Stimulated activated naive B cell treated with anti-CD40 and anti-IgM and Interleukin-4, amounts not matched to agents 10 μg/mL and 1 μg/mL and 100 μg/mL, for 72 hours (primary cell): ENCODE measurements at places on chromosomes 7 and 10.

- no peaks in the 10 kb centered on the region for H3K27me3 ChIP-seq
- DNase-seq: no peak
Observed at GRCh38 chr7:83934118-83934734, 260.4 kb downstream of the SEMA3A start.

DNA sequence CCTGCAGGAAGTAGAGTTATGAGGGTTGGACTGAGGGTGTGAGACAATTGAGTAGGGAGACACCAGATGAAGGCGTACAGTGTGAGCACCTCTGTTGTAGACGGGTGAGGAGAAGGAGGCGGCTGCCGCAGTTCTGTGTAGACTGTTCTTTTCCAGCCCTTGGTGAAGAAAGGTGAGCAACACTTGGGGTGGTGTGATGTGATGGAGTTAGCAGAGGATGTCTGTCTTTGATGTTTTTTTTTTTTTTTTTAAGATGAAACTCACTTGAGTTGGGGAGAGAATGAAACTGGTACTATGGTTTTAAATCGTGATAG lies 42.8 kb upstream of the RNF216 start:
- H3K4me1 ChIP-seq: peaks cover 25% of the 10 kb centered on the region
- DNase-seq: no peak
- H3K36me3 ChIP-seq: no peaks in the 10 kb centered on the region
- H3K27ac ChIP-seq: no peak overlapping the region

DNA sequence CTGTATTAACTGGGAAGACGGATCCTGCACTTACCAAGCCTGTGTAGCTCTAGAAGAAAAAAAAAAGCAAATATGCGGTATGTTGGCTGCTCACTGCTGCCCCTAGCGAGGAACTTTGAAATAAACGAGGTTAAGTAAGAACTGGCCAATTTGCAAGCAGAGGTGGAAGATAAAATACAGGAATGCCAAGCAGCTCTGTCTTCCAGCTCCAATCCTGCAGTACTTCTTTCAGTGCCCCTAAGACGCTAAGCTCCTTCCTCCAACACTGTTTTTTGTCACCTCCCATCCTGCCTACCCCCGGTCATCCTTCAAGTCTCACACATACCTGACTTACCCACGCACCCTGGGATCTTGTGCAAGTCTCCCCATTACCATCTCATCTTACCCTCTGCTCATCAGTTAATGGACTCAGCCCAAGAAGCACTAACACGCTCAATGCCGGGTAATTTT lies 809 bp downstream of the C10orf143 start:
- peaks cover 21% of the 10 kb centered on the region for H3K36me3 ChIP-seq
- peak overlapping the region; percentile 96 for H3K4me3 ChIP-seq
- H3K27me3 ChIP-seq: no peaks in the 10 kb centered on the region
- DNase-seq: peak; percentile 60
- H3K4me1 ChIP-seq: peaks cover 29% of the 10 kb centered on the region
- H3K27ac ChIP-seq: peak overlapping the region; percentile 99

DNA sequence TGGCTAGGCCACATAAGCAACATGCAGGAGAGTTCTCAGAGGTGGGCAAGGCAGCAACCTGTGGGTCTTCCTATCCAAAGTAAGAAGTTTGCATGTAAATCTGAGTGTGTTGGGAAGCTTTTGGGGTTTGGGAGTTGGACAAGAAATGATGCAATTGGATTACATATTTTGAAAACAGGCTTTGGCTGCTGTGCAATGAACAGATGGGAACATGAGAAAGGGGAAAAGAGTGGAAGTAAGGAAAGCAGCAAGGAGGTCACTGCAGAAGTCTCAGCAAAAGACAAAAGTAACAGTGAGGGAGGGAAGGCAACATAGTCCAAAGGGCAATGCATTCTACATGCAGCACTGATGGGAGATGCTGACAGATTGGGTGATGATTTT lies 61.1 kb upstream of the C10orf90 start:
- no peaks in the 10 kb centered on the region for H3K36me3 ChIP-seq
- DNase-seq: no peak
- no peaks in the 10 kb centered on the region for H3K4me1 ChIP-seq
- H3K4me3 ChIP-seq: no peak overlapping the region
- H3K27ac ChIP-seq: no peak overlapping the region

GRCh38 chr7:1868516-1869165 lies 198.6 kb downstream of the ELFN1 start:
- no peaks in the 10 kb centered on the region for H3K27me3 ChIP-seq
- DNase-seq: no peak
- H3K27ac ChIP-seq: no peak overlapping the region
- peaks cover 21% of the 10 kb centered on the region for H3K36me3 ChIP-seq

- no peak for DNase-seq
- no peak overlapping the region for H3K27ac ChIP-seq
- peaks cover 4% of the 10 kb centered on the region for H3K36me3 ChIP-seq
- H3K4me3 ChIP-seq: no peak overlapping the region
- H3K4me1 ChIP-seq: no peaks in the 10 kb centered on the region
Observed at GRCh38 chr10:48484911-48485310, 120.0 kb downstream of the ARHGAP22 start.

DNA sequence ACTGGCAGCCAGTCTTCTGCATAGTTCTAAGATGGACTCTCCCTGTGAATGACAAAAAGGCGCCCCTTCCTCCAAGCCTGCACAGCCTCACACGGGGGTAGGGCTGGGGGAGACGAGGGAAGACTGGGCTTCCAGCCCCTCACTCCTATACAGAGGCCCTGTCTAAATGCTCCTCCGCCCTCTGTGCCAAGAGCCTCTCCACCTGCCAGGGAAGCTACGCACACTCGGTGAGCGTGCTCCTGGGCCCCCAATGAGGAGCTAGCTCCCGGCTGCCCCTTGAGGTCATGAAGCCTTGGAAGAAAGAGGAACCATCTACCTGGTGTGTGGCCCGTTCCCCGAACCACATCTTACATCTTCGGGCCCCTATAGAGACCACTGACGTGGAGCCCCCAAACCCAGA lies 54.8 kb downstream of the CRTAC1 start:
- no peak overlapping the region for H3K4me3 ChIP-seq
- H3K27ac ChIP-seq: no peak overlapping the region
- H3K36me3 ChIP-seq: no peaks in the 10 kb centered on the region
- no peaks in the 10 kb centered on the region for H3K4me1 ChIP-seq

GRCh38 chr7:111107579-111107978 lies 16.7 kb downstream of the LRRN3 start:
- H3K36me3 ChIP-seq: no peaks in the 10 kb centered on the region
- H3K4me3 ChIP-seq: no peak overlapping the region
- peaks cover 19% of the 10 kb centered on the region for H3K4me1 ChIP-seq

GRCh38 chr10:33706746-33707145 lies 372.3 kb upstream of the NRP1 start:
- H3K4me1 ChIP-seq: no peaks in the 10 kb centered on the region
- H3K4me3 ChIP-seq: no peak overlapping the region
- no peaks in the 10 kb centered on the region for H3K36me3 ChIP-seq

GRCh38 chr10:68212721-68213352 lies 19.1 kb downstream of the ATOH7 start:
- no peak overlapping the region for H3K4me3 ChIP-seq
- no peak for DNase-seq
- H3K4me1 ChIP-seq: no peaks in the 10 kb centered on the region
- peaks cover 5% of the 10 kb centered on the region for H3K27me3 ChIP-seq
- no peaks in the 10 kb centered on the region for H3K36me3 ChIP-seq

DNA sequence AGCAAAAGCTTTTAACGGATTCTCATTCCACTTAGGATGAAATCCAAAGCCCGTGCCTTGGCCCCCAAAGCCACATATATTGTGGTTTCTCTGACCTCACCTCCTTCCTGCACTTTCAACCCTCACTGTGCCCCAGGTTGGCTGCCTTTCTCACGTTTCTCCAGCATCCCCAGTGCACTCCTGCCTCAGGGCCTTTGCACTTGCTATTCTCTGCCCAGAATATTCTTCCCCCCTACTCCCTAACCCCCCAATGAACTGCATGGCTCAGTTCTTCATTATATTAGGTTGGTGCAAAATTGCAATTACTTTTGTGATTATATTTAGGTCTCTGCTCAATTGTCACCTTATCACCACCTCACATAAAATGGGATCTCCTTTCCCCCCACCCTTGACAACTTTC lies 34.2 kb downstream of the MYOF start:
- no peak for DNase-seq
- no peak overlapping the region for H3K4me3 ChIP-seq
- H3K27ac ChIP-seq: no peak overlapping the region
- H3K4me1 ChIP-seq: no peaks in the 10 kb centered on the region

GRCh38 chr7:39265641-39266591 lies 288.2 kb downstream of the POU6F2 start:
- H3K27me3 ChIP-seq: peaks cover 3% of the 10 kb centered on the region
- DNase-seq: no peak
- H3K27ac ChIP-seq: no peak overlapping the region
- H3K36me3 ChIP-seq: no peaks in the 10 kb centered on the region

- H3K4me3 ChIP-seq: no peak overlapping the region
- no peak overlapping the region for H3K27ac ChIP-seq
- no peaks in the 10 kb centered on the region for H3K4me1 ChIP-seq
- H3K36me3 ChIP-seq: no peaks in the 10 kb centered on the region
- DNase-seq: peak; percentile 31
Observed at GRCh38 chr7:72493850-72494661, 81.9 kb upstream of the CALN1 start.

GRCh38 chr7:96648784-96649183 lies 60.9 kb downstream of the SEM1 start:
- H3K4me1 ChIP-seq: no peaks in the 10 kb centered on the region
- no peak for DNase-seq
- H3K4me3 ChIP-seq: no peak overlapping the region
- no peak overlapping the region for H3K27ac ChIP-seq
- no peaks in the 10 kb centered on the region for H3K27me3 ChIP-seq

GRCh38 chr7:35982600-35982999 lies 170.5 kb upstream of the EEPD1 start:
- no peaks in the 10 kb centered on the region for H3K27me3 ChIP-seq
- H3K27ac ChIP-seq: no peak overlapping the region
- H3K4me3 ChIP-seq: no peak overlapping the region
- no peaks in the 10 kb centered on the region for H3K36me3 ChIP-seq
- no peaks in the 10 kb centered on the region for H3K4me1 ChIP-seq
- DNase-seq: no peak

GRCh38 chr10:93954299-93954698 lies 39.4 kb upstream of the PLCE1 start:
- H3K36me3 ChIP-seq: no peaks in the 10 kb centered on the region
- H3K4me1 ChIP-seq: no peaks in the 10 kb centered on the region
- no peak for DNase-seq
- H3K27ac ChIP-seq: no peak overlapping the region
- no peak overlapping the region for H3K4me3 ChIP-seq

- no peaks in the 10 kb centered on the region for H3K27me3 ChIP-seq
- no peak overlapping the region for H3K27ac ChIP-seq
- H3K36me3 ChIP-seq: no peaks in the 10 kb centered on the region
- no peak overlapping the region for H3K4me3 ChIP-seq
- DNase-seq: no peak
Observed at GRCh38 chr7:121620206-121620605, 224.1 kb upstream of the FAM3C start.

- no peaks in the 10 kb centered on the region for H3K4me1 ChIP-seq
- no peaks in the 10 kb centered on the region for H3K27me3 ChIP-seq
- no peak for DNase-seq
- no peak overlapping the region for H3K4me3 ChIP-seq
- H3K27ac ChIP-seq: no peak overlapping the region
Observed at GRCh38 chr7:83021032-83021431, 141.7 kb downstream of the PCLO start.

- peaks cover 30% of the 10 kb centered on the region for H3K4me1 ChIP-seq
- no peak overlapping the region for H3K27ac ChIP-seq
- H3K36me3 ChIP-seq: no peaks in the 10 kb centered on the region
- H3K27me3 ChIP-seq: peaks cover 8% of the 10 kb centered on the region
- H3K4me3 ChIP-seq: no peak overlapping the region
Observed at GRCh38 chr7:148397551-148397950, 193.0 kb upstream of the C7orf33 start.

DNA sequence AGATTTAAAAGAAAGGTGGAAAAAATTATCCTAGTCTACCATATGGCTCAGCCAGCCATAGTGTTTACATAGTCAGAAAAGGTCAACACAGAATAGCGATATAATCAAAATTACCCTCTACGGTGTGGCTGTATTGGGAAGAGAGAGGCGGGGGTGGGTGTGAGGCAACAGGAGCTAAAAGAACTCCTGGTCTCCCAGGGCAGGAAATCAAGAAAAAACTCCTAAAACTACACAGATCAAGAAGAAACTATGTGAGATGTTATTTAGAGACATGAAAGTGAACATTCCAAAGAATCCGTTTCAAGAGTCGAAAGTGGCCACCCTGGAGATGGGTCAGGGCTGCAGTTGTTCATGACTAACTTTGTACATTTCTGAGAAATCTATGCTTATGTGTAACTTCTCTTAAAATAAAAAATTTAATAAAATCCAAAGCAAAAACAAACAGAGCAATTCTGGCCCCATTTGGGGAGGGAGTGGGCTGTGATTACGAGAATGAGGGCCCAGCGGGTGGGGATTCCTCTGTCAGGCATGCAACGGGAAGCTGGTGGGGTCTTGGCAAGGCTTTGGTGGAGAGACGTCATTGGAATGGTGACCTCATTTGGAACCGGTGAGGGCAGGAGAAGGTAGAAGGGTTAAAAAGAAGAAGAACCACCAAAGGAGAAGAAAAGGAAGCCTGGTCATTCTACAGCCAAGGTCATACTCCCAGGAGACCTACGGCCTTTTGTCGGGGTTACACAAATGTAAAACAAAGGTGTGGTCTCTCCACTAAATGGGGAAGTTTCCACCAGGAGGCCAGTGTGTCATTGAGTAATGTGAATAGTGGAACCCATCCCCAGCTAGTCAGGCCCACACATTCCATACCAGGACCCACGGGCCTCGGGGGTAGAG lies 71.2 kb upstream of the DUSP5 start:
- H3K27ac ChIP-seq: peak overlapping the region; percentile 97
- peak; percentile 74 for DNase-seq
- peaks cover 52% of the 10 kb centered on the region for H3K4me1 ChIP-seq
- peak overlapping the region; percentile 27 for H3K4me3 ChIP-seq

DNA sequence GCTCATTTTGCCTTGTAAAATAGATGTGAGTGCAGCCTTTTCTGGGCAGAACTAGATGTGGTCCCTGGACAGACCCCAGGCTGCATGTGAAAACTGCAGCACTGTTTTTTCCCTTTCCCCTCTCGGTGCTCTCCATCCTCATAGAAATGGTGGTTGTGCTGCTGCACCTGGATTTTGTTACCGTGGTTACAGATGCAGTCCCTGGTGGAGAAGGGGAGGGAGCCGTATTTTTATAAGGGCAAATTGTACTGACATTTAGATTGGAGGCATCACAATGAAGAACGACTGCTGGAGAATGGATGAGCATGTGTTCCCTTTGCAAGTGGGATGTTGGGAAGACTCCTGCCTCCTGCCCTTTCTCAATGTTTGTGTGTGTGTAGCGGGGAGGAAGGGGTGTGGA lies 469.9 kb downstream of the CCSER2 start:
- H3K36me3 ChIP-seq: no peaks in the 10 kb centered on the region
- no peak for DNase-seq
- no peak overlapping the region for H3K4me3 ChIP-seq
- H3K27ac ChIP-seq: no peak overlapping the region
- no peaks in the 10 kb centered on the region for H3K4me1 ChIP-seq

- H3K27me3 ChIP-seq: peaks cover 20% of the 10 kb centered on the region
- no peaks in the 10 kb centered on the region for H3K36me3 ChIP-seq
- no peaks in the 10 kb centered on the region for H3K4me1 ChIP-seq
- no peak for DNase-seq
- no peak overlapping the region for H3K4me3 ChIP-seq
- H3K27ac ChIP-seq: no peak overlapping the region
Observed at GRCh38 chr10:12843296-12843945, 158.1 kb downstream of the CCDC3 start.

- H3K36me3 ChIP-seq: no peaks in the 10 kb centered on the region
- no peak for DNase-seq
- no peak overlapping the region for H3K27ac ChIP-seq
- H3K4me3 ChIP-seq: no peak overlapping the region
Observed at GRCh38 chr7:26278770-26279169, 12.9 kb upstream of the SNX10 start.
